ENCODE measurements at places on chromosomes 7 and 10.

DNA sequence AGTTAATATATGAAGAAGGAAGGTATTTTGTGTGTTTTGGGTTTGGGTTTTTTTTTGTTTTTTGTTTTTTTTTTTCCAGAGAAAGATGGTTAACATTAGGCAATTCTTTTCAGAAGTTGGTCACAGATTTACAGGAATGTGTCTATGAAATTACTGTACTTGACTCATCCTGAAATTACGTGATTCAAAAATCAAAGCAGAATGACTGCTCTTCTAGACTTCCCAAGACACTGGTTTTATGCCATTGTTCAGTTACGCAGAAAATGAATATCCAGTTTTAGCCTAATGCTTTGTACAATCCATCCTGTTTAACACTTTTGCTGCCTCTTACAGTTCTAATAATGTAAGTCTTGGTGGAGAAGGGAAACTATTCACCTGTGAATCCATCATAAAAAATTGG lies 39.7 kb upstream of the CELF2 start:
- no peak for DNase-seq

DNA sequence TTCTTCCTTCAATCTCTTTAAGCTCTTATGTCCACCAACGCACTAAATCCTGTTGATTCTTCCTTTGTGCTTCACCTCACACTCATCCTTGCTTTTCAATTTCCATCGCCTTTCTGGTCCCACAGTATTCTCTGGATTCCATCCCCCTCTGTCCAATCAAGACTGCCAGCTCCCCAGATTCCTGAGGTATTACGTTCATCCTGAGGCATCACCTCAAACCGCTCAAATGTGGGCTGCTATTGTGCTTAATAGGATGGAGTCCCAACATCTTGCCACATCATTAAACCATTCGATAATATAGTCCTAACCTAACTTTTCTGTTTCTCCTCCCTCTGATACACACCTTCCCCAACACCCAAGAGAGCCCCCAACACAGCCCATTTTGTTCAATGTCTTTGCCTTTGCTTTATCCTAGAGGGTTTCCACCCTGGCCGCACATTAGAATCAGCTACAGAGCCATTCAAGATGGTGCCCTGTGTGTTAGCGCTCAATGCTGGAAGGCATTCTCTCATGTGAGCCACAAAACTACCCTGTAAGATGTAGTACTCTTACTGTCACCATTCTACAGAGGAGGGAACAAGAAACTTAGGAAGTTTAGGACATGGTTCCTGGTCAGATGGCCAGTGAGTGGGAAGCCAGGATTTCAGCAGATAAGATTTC lies 79.5 kb upstream of the LEP start:
- no peak for DNase-seq

DNA sequence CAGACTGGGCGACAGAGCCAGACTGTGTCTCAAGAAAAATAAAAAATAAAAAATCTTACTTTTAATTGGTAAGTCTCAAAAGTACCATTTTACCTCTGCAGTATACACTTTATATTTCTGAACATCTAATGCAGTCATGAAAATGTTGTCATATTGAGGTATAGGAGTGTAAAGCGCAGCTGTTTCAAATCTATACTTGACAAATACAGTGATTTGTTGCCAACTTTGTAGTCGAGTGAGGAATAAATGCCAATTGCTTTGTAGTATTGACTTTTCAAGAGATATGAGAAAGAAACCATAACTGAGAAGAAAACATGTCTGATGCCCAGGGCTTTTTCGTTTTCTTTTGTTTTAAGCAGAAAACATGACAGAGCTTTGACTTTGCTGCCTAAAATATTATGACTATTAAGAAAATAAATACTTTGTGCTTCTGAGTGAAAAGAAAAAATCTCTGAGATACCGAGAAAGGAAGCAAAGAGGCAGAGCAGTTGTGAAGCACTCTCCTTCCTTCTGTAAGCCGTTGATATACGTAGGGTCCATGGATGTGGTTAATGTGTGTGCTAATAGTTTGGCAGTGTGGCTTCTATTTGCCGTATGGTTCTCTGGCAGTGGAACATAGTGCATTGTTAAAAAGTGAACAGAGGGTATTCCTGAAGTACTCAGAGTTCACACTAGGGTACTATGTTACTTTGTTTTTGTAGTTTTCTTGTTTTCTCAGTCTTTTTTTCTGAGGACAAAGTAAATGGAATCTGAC lies 38.2 kb downstream of the AVL9 start:
- DNase-seq, result no peak

- DNase-seq, result peak; percentile 62
Measured at GRCh38 chr7:44884621-44885393, 523 bp downstream of the PURB start.

- DNase-seq, result no peak
Measured at GRCh38 chr10:86723009-86723408, 33.4 kb upstream of the BMPR1A start.

Measured in stimulated activated naive CD8-positive, alpha-beta T cell treated with anti-CD3 and anti-CD28 coated beads, Interleukin-15, Interleukin-2, amounts not matched to agents 100 U/mL and 50 U/mL, for 24 hours (primary cell).